ENCODE measurements at places on chromosomes 3 and 15.

- no peak for DNase-seq
Observed at GRCh38 chr3:141071681-141072260, 20.6 kb downstream of the SPSB4 start.

- DNase-seq, result no peak
Observed at GRCh38 chr3:27593173-27593572, 109.0 kb upstream of the SLC4A7 start.

DNA sequence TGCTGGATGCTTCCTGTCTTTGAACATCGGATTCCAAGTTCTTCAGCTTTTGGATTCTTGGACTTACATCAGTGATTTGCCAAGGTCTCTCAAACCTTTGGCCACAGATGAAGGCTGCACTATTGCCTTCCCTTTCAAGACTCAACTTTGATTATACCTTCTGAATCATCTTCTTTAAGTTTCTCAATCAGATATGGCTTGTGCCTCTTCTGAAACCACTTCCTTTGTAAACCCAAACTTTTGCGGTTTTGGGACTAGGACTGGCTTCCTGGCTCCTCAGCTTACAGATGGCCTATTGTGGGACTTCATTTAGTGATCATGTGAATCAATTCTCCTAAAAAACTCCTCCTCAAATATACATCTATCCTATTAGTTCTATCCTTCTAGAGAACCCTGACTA is 47.1 kb upstream of the CADPS start:
- DNase-seq, result no peak

GRCh38 chr3:196695849-196696226 is 16.2 kb downstream of the CEP19 start:
- DNase-seq, result no peak

DNA sequence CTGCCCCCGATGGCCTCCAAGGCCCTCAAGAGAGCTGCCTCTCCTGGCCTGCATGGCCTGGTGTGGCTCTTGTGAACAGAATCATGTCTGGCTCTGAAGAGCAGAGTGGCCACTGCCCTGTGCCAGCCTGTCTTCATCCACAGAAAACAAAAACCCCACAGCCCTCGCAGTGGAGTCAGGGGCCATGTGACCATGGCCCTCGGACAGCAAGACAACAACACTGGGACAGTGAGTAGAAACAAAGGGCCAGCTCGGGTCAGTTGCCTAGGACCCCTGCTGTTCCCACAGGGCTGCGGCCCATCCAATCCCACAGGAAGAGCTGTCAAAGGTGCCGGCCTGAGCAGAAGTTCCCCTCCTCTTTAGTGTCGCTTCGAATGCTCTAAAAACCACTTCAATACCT is 72.5 kb downstream of the UMPS start:
- no peak for DNase-seq
